ENCODE measurements at places on chromosomes 1 and 21. TPM values are rescaled to one million over a fixed set of nuclear protein-coding genes. Genes with fewer than 3 reads are reported as not detected.

- H3K27me3 ChIP-seq = no peaks in the 10 kb centered on the region
- H3K4me3 ChIP-seq = no peak overlapping the region
- H3K36me3 ChIP-seq = no peaks in the 10 kb centered on the region
Observed at GRCh38 chr21:34158866-34159835, 85.8 kb downstream of the MRPS6 start.

GRCh38 chr1:47578721-47579419 is 141.0 kb downstream of the FOXD2 start:
- H3K27ac ChIP-seq = no peak overlapping the region
- no peaks in the 10 kb centered on the region for H3K36me3 ChIP-seq
- peaks cover 10% of the 10 kb centered on the region for H3K4me1 ChIP-seq
- no peak for DNase-seq

DNA sequence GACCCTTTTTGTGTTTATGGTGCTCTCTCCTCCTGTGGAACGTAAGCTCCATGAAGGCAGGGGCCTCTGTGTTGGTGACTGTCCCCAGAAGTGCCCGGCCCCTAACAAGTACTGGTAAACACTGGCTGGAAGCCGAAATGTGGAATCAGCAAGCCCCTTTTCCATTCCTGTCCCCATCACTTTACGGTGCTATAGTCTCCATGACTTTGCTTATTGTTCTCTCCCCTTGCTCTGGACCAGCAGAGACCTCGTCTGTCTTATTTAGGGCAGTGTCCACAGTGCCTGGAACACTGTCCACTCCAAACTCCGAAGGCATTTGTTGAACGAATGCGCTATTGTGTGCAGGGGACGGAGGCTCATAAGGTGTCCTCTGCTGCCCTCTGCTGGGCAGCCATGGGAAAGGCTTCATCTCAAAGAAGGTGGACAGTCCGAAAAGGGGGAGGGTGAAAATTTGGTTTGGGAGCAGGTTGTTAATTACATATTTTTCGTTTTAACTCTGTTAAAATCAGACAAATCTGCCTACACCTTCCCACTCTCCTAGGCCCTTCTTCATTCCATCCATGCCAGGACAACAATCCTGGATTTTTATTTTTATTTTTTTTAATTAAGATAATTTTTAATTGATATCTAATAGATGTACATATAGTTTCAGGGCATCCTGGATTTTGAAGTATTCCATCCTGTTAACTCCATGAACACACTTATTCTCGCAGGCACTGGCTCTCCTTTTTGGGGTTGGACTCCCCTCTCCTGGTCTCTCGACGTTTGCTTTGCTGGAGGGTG is 115.6 kb downstream of the PGBD5 start:
- H3K4me3 ChIP-seq = no peak overlapping the region
- no peaks in the 10 kb centered on the region for H3K36me3 ChIP-seq
- peak; percentile 93 for DNase-seq
- peaks cover 16% of the 10 kb centered on the region for H3K4me1 ChIP-seq
- no peaks in the 10 kb centered on the region for H3K27me3 ChIP-seq

DNA sequence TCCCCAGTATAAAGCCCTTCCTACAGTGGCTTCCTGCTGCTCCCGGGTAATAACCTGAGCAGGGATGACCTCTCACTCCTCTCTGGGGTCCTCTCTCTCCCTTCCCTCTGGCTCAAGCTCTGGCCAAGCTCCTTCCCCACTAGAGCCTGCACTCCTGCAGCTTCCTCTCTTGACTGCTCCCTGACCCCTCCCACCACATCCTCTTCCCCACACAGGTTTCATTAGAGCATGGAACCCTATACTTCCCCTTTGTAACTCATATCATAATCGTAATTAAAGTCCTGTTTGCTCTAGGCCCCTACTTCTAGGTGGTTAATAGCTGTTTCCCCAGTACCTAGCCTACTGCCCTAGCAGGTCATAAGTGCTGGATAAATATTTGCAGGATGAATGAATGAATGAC is 146.2 kb downstream of the C1orf21 start:
- H3K36me3 ChIP-seq = no peaks in the 10 kb centered on the region
- peaks cover 5% of the 10 kb centered on the region for H3K4me1 ChIP-seq
- no peak for DNase-seq
- no peaks in the 10 kb centered on the region for H3K27me3 ChIP-seq
- no peak overlapping the region for H3K27ac ChIP-seq

DNA sequence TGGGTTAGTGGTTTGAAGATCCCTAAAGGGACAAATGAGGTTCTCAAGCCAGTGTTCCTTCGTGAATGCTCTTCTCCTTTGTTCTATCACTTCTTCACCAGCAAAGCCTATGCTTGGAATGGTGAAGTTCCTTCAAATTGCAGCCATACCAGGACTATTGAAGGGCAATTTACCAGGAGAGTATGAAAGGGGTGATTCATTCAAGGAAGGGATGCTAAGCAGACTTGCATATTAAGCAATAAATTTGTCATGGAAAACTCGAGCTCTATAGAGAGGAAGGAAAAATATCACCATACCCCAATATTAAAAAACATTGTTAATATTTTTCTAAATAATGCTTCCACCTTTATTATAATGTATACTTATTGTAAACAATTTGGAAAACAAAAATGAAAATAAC is 9.3 kb upstream of the TSNAX start:
- H3K27me3 ChIP-seq = no peaks in the 10 kb centered on the region
- no peaks in the 10 kb centered on the region for H3K4me1 ChIP-seq
- H3K4me3 ChIP-seq = no peak overlapping the region
- H3K36me3 ChIP-seq = no peaks in the 10 kb centered on the region
- H3K27ac ChIP-seq = no peak overlapping the region

DNA sequence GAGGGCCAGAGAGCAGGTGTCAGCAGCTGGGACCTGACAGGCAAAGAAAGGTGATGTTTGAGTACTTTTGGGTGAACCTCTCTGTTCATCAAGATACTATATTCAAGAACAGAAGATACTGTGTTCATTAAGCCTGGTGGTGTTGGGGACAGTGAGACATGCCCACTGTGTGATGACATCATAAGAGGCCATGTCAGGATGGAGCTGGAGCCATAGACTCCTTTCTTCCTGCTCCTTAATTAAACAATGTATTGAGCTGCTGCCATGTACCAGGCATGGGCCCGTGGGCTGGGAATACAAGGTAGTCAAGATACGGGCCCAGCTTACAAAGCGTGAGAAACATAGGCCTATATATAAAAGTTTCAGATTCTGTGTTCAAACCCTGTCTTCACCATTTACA is 435.4 kb downstream of the RPS6KC1 start:
- DNase-seq = peak; percentile 80
- no peaks in the 10 kb centered on the region for H3K27me3 ChIP-seq
- H3K4me1 ChIP-seq = no peaks in the 10 kb centered on the region
- H3K4me3 ChIP-seq = no peak overlapping the region

GRCh38 chr1:109948285-109948630 is 36.3 kb upstream of the AHCYL1 start:
- no peak for DNase-seq
- H3K4me3 ChIP-seq = no peak overlapping the region
- H3K36me3 ChIP-seq = no peaks in the 10 kb centered on the region

DNA sequence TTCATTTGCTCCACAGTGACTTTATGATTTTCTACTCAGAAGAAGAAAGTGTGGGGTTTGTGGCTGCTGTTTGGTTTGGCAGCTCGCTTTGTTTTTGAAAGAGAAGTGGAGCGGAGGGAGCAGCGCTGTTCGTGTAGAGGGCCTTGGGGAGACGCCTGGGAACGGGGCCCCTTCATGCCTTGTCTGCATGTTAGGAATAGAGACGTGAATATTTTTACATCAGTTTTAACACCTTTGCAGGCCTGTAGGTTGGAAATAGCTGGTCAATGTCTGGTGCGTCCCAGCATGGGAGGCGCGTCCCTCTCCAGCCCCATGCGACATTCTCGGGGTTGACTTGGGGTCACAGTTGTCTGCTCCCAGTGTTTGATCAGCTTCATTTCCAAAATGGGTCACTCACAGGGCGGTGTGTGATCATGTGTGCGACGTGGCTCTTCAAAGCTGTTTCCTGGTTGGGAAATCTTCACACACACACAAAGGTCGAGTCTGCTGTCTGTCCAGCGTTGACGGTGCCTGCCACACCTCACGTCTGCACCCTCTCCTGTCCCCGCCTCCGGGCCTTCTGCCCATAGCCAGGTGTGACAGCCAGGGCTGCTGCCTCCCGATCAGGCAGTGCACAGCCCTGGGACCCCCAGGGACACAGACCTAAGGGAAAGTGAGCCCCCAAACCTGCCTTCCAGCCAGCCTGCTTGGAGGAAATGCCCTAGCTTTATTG is 149.2 kb downstream of the PSMG1 start:
- DNase-seq = no peak
- no peaks in the 10 kb centered on the region for H3K27me3 ChIP-seq

- peaks cover 7% of the 10 kb centered on the region for H3K4me1 ChIP-seq
- peaks cover 27% of the 10 kb centered on the region for H3K36me3 ChIP-seq
- H3K27me3 ChIP-seq = no peaks in the 10 kb centered on the region
- no peak for DNase-seq
- no peak overlapping the region for H3K4me3 ChIP-seq
- no peak overlapping the region for H3K27ac ChIP-seq
Observed at GRCh38 chr1:115694805-115695204, 53.0 kb downstream of the VANGL1 start.

DNA sequence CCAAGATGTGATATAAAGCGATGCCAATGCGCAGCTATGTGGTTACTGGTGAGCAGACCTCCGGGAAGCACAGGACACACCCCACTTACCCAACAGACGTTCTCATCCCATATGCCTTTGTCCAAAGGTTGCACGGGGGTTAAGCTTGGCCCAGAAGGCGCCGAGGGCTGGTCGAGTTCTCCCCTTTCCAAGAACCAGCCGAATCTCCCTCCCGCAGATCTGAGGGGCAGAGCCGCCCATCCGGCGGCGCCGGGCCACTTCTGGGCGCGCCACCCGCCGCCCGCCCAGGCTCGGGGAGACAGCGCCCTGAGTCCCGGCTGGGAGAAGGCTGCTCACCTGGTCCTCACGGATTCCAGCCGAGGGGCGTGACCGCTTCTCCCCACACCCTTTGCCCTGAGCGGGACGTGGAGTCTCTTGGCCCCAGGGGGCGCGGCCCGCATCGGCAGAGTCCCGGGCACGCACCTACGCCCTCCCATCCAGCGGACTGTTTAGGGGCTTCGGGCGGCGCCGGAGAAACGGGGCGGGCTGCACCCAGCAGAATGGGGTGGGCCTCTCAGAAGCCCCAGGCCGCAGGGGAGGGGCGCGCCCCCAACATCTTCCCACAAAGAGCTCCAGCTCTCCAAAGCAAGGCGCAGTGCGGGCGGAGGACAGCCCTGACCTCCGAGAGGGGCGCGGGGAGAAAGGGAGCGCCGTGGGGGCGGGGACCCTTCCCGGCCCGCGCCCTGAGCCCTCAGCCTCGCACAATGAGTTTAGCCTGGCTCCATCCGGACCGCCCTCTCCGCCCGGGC is 615 bp downstream of the GPR161 start:
- H3K27ac ChIP-seq = peak overlapping the region; percentile 89
- H3K27me3 ChIP-seq = no peaks in the 10 kb centered on the region
- H3K36me3 ChIP-seq = no peaks in the 10 kb centered on the region
- peaks cover 18% of the 10 kb centered on the region for H3K4me1 ChIP-seq
- peak overlapping the region; percentile 81 for H3K4me3 ChIP-seq
- DNase-seq = no peak

GRCh38 chr21:14361958-14362357 is 21.0 kb downstream of the HSPA13 start:
- H3K4me1 ChIP-seq = no peaks in the 10 kb centered on the region
- no peaks in the 10 kb centered on the region for H3K27me3 ChIP-seq
- H3K36me3 ChIP-seq = no peaks in the 10 kb centered on the region
- no peak overlapping the region for H3K4me3 ChIP-seq

- H3K27me3 ChIP-seq = no peaks in the 10 kb centered on the region
- H3K4me3 ChIP-seq = no peak overlapping the region
- H3K27ac ChIP-seq = no peak overlapping the region
- H3K36me3 ChIP-seq = no peaks in the 10 kb centered on the region
- DNase-seq = no peak
Observed at GRCh38 chr1:85058311-85058710, 10.0 kb upstream of the MCOLN3 start.

- no peak for DNase-seq
- H3K27me3 ChIP-seq = no peaks in the 10 kb centered on the region
- H3K27ac ChIP-seq = peak overlapping the region; percentile 97
Observed at GRCh38 chr1:151988405-151988923, 5.2 kb downstream of the S100A10 start.

DNA sequence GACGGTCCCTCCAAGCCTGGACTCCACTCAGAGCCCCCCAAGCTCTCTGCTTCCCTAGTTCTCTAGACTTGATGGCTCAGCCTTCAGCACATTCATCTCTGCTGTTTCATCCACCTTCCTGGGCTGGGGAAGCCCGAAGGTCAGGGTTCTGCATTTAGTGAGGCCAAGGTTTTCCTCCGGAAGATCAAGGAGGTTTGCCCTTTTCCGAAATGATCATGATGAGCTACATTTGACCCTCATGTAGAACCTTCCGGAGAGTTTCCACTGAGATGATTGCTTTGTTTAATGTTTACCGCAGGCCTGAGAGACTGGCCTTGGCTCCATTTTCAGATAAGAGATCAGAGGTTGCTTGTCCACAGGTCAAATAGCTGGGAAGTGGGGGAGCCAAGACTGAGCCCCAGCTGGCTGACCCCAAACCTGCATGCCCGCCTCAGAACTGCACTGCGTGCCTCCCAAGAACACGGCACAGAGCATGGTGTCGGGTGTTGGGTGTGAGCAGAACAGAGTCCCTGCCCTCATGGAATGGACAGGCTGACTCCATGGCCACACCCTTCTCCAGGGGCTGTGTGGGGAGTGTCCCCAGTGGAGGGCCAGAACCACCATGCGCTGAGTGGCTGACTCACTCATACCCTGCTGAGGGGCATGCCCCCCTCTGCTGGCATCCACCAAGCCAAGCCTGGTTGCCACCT is 200.8 kb upstream of the TMEM51 start:
- H3K27me3 ChIP-seq = no peaks in the 10 kb centered on the region
- no peak overlapping the region for H3K27ac ChIP-seq
- H3K4me1 ChIP-seq = peaks cover 6% of the 10 kb centered on the region
- no peaks in the 10 kb centered on the region for H3K36me3 ChIP-seq
- H3K4me3 ChIP-seq = no peak overlapping the region

- no peak overlapping the region for H3K4me3 ChIP-seq
- no peak for DNase-seq
- peaks cover 15% of the 10 kb centered on the region for H3K4me1 ChIP-seq
- no peaks in the 10 kb centered on the region for H3K27me3 ChIP-seq
- no peaks in the 10 kb centered on the region for H3K36me3 ChIP-seq
Observed at GRCh38 chr1:89519779-89520358, 4.8 kb upstream of the LRRC8B start.

GRCh38 chr1:97943354-97943753 is 22.5 kb upstream of the DPYD start:
- no peaks in the 10 kb centered on the region for H3K36me3 ChIP-seq
- H3K4me3 ChIP-seq = no peak overlapping the region
- no peak for DNase-seq
- H3K4me1 ChIP-seq = no peaks in the 10 kb centered on the region

The CLIC6 gene
- total RNA-seq = 0.66 TPM

The PKN2 gene
- total RNA-seq = 27.2 TPM

The MPL gene
- total RNA-seq = not detected

The FAM167B gene
- total RNA-seq = 3.8 TPM

The HMGCL gene
- 48.0 TPM for total RNA-seq

The DENND2C gene
- total RNA-seq = 1.2 TPM

The HES4 gene
- total RNA-seq = 90.4 TPM

The SEC16B gene
- total RNA-seq = 0.83 TPM

The OR14K1 gene
- total RNA-seq = not detected

Data from esophagus muscularis mucosa (tissue), 4 donors.